ENCODE measurements at places on chromosomes 13 and 19.
A peak's percentile ranks its signal among the peaks of the same experiment; 100 is the strongest.

- DNase-seq, result no peak
Measured at GRCh38 chr13:28394422-28394821, 100.5 kb downstream of the FLT1 start.

DNA sequence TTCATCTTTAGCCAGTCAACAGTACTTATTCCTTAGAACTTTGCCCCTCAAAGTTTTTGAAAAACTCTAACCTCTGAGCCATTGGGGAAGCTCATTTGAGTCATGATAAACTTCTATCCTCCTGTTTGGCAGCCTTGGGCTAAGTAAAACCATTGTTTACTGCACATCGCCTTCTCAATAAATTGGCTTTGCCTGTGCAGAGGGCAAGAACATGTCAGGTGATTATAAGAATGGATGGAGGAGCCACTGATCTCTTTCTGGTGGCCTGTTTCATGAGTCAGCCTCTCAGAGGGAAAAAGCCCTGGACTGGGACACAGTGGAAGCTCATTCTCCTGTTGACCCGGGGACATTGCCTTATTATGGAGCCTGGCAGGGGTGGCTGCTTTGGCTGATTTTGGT, 19.4 kb upstream of the PSG4 start:
- no peak for DNase-seq

DNA sequence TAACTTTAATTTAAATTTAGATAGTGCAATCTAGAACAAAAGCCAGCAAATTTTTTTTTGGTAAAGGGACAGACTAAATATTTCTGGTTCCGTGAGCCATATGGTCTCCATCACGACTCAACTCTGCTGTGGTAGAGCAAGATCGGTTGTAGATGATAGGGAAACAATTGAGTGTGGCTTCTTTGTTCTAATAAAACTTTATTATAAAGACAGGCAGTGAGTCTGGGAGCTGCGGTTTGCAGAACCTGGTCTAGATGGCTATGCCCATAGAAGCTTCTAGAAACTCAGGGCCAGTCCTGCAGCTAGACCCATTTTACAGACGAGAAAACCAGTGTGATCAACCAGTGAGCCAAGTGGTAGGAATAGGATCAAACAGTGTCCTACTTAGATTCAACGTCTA, 11.2 kb downstream of the CDC37 start:
- DNase-seq, result no peak

- no peak for DNase-seq
Measured at GRCh38 chr19:35087393-35087792, 28.2 kb upstream of the FXYD3 start.

- no peak for DNase-seq
Measured at GRCh38 chr13:33202644-33203169, 82.8 kb downstream of the STARD13 start.

DNA sequence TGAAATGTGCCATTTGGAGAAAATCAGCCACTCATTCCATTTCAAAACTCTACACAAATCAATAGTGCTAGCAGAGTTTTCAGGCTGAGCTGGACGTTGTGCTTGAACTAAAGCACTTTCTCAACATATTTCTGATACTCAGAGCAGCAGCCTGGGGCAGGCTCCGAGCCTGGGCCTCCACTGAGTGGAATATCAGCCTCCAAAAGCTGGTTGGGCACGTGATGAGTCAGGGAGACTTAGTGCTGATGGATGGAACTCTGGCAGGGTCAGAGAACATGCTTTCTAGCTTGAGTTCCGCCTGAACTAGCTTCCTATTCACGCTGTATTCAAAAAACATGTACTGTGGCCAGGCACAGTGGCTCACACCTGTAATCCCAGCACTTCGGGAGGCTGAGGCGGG, 85.8 kb upstream of the PCDH8 start:
- DNase-seq, result no peak

- DNase-seq, result no peak
Measured at GRCh38 chr19:408902-409515, at the start of gene C2CD4C. Gene C2CD4C (minus strand): TSS chr19:409147. CDS start chr19:408361, 786 bp downstream.

DNA sequence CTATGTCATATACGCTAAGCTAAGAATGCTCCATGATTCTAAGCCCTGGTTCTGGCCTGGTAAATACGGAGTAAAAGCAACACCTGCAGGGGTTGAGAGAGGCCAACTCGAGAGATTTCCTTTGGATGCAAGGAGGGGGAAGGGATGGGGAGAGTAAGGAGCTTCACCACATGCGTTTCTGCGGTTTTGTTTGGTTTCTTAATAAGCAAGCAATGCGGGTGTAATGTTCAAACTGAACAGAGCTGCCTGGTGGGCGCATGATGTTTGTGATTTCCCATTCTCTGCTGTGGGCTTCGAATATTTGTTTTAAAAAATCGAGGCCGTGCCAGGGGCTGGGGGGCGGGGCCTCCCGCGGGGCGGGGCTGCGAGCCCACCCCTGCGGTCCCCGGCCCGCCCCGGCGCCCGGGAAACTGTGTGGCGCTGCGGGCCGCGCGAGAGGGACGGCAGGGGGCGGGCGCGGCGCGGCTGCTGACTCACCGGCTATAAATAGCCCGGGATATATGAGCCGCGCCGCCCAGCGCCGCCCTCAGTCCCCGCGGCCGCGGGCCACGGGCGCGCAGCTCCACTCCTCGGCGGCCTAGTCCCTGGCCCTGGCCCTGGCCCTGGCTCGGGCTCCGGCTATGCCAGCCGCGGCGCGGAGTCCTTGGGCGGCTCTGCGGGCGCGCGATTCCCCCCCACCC, 5.1 kb downstream of the BBC3 start:
- DNase-seq, result peak; percentile 80

- no peak for DNase-seq
Measured at GRCh38 chr13:38899571-38899970, 91.1 kb downstream of the STOML3 start.

DNA sequence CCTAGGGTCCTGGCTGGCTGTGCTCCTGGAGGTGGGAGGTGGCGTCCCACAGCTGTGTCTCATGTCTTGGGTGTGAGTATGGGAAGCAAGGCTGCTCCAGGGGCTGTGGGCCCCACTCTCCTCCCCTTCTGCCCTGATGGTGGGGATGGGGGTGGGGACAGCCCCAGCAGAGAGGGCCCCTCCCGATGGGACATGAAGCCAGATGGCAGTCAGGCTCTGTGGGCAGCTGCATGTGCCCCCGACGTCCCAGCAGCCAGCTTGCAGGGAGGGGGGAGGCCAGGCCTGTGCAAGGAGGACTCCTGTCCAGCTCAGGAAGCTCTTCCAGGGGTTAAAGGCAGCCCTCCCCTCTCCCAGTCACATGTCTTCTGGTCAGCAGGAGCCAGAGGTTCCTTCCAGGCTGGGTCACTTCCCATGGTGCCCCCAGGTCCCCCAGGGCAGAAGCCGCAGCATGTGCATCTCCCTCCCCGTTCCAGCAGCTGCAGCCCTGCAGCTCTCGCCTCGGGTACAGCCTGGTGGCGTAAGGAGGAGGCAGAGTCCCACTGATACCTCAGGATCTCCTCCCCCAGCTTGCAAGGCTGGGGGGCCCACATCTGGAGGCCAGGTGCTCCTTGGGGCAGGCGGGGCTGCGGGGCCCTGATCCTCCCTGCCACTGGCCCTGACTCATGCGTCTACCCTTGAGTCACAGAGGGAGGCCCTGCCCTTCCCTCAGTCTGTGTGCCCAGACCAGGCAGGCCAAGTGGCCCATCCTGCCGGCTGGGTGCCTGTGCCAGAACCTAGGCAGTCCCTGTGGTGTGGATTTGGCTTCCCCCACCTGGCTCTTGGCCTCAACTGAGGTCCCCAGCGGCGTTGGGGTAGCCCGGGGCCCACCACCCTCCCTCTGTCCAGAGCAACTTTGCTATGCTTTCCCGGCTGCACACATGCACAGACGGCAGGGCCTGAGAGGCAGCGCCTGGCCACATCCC, 13.0 kb downstream of the YIPF2 start:
- no peak for DNase-seq

DNA sequence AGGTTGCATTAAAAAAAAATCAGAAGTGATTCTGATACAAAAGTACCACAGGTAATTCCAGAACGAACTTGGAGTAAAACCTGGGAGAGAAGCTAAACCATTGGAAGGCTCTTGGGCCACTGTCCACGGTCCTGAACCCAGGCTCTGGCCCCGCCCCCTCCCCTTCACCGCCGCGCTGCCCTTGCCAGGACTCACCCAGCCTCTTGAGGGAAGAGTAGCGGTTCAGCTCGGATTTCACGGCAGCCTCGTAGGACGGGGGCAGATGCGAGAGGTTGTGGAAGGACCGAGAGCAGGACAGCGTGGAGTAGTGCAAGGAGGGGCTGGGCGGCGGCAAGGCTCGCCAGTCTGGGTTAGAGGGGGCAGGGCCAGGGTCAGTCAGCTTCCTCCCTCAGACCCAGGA, 5.7 kb downstream of the SHISA7 start:
- no peak for DNase-seq

DNA sequence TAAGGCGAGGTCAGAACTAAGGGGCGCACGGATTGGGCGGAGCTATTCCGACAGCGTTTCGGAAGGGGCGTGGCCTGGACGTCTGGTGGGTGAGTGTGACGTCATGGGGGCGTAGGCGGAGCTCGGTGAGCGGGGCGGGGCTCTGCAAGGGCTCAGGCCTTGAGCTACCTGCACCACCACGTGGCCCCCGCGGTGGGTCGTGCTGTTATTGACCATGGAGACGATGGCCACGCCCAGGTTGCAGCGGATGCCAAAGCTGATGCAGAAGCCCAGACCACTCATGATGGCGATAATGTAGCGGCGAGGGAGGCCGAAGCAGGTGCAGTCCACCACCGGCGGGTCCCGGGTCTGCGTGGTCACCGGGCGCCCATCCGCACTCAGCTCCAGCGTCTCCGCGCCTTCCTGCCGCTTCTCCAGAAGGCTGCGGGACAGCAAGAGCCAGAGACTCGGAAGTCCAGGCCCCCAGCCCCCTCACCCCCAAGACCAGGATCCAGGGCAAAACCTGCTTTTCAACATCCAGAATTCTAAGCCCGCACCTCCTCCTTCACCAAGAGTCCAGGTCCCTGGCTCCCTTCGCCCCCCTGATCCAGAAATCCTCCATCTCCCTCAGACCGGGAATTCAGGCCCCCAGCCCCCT, 4.8 kb downstream of the SLC17A7 start:
- DNase-seq, result no peak

GRCh38 chr13:96946709-96947311, 47.5 kb downstream of the OXGR1 start:
- no peak for DNase-seq

GRCh38 chr19:8504171-8504570, 1.7 kb upstream of the PRAM1 start:
- no peak for DNase-seq

- no peak for DNase-seq
Measured at GRCh38 chr19:7575434-7576040, 20.1 kb upstream of the CAMSAP3 start.

GRCh38 chr19:35107545-35107944, 8.1 kb upstream of the FXYD3 start:
- DNase-seq, result no peak

- no peak for DNase-seq
Measured at GRCh38 chr19:18346091-18346490, 5.7 kb downstream of the PGPEP1 start.

DNA sequence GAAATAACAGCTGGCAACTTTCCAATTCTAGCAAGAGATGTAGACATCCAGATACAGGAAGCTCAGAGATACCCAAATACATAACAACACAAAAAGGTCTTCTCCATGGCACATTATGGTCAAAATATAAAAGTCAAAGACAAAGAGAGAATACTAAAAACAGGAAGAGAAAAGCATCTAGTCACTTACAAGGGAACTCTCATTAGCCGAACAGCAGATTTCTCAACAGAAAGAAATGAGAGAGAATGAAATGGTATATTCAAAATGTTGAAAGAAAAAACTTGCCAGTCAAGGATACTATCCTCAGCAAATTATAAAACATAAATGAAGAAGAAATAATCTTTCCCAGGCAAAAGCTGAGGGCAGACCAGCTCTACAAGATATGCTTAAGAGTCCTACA, 12.4 kb downstream of the ZNF780A start:
- DNase-seq, result no peak

DNA sequence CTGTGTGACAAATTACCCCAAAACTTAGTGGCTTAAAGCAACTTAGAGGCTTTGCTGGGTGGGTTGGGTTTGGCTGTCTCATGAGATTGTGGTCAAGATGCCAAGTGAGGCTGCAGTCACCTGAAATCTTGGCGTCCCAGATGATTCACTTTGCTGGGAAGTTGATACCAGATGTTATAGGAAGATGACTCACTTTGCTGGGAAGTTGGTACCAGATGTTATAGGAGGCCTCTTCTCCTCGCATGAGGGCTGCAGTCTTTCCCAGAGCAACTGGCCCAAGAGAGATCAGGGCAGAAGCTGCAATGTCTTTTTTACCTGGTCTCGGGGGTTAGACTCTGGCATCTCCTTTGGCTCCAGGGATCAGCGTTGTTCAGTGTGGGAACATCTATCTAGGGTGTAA, 16.8 kb downstream of the TEX29 start:
- no peak for DNase-seq

DNA sequence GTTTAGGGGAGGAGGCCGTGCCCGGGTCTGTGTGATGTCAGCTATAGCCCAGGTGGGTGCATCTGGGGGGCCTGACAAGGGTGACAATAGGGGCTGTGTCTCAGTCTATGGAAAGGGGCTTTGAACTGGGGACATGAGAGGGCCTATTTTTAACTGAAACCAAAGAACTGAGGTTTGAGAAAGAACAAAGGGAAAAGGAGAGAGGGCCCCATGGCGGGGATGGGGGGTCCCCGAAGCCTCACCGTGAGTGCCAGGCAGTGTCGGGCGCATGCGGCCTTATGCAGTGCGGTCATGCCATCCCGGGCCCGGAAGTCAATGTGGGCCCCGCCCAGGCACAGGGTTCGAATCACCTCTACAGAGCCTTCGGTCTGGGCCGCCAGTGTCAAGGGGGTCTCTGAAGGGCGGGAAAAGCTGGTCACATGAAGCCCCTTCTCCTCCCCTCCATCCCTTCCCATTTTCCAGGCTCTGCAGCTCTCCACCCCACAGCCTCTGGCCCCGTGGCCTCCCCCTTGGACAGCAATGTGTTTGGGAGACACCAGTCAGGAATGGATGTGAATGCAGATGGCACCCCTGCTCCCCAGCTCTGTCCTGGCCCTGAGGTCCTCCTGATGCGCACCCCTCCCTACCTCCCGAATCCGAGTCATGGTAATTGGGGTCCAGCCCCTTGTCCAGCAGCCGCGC, 5.9 kb downstream of the SHANK1 start:
- DNase-seq, result no peak

DNA sequence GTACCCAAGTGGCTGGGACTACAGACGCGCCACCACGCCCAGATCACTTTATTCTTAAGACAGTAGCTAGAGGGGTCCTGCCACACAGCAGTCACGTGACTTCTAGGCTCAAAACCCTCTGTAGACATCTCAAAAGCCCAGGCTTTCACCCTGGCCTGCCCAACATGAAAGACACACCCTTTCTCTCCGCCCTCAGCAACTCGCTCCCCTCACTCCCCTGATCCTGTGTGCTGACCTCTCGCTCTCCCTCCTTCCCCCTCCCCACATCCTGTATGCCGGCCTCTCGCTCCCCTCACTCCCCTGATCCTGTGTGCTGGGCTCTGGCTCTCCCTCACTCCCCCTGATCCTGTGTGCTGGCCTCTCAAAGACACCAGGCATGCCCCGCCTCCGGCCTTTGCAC, 77.4 kb downstream of the SLC15A1 start:
- DNase-seq, result no peak

DNA sequence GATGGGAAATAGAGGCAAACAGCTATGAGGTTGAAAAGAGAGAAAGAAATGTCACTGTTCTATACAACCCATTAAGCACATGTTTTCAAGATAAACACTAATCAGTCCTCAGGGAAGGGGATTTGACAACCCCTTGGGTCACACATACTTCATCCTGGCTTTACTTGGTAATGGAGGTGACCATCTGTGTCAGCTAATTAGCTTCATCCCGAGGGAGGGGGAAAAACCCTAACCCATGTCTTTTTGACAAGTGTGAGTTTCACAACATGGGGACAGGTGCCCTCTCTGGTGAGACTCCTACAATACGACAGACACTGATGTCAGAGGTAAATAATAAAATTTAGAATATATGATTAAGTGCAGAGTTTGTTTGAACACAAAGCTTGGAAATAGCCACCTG, 43.1 kb downstream of the ZNF611 start:
- DNase-seq, result no peak
